HT1080 (cell line): ENCODE measurements at places on chromosomes 1 and 21. TPM values are rescaled to one million over a fixed set of nuclear protein-coding genes. Genes with fewer than 3 reads are reported as not detected.

TRPM2 gene
- total RNA-seq: 0.40 and 1.4 TPM in 2 replicates

PAQR6 gene
- total RNA-seq: 0.40 and 0.47 TPM in 2 replicates

DNA sequence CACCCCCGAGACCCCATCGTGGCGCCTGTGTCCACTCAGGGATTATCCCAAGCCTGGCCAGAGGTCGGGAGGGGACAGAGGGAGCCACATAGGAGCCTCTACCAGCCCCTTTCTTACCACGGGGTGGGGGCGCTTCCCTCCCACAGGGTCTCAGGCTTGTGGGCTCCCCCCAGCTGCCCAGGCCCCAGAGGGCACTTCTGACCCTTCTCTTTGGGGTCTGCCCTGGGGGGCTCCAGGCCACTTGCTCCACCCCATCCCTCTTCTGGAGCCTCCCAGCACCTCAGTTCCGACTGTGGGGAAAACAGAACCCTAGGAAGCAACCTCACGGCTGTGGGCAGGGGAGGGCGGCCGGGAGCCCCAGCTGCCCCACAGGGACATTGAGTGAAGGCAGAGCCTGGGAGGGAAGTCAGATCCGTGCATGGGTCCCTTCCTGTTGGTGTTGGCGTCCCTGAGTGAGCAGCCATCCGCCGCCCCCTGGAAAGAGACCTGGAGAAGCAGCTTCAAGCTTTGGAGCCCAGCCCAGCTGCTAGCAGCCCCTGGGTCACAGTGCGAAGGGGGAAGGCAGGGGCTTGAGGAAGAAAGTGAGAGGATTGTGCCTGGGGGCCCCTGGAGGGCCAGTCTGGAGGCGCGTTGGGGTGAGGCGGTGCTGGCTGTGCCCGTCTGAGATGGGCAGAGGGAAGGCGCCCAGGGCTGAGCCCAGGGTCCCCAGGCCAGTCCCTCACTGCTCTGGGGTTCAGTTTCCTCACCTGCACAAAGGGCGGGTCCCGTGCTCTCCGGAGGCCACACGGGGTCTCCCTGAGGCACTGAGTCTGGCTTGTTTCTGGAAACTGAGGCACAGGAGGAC is 22.1 kb downstream of the RRP1 start:
- no peak for DNase-seq

GRCh38 chr1:184310157-184310819 is 76.5 kb upstream of the C1orf21 start:
- DNase-seq: no peak

GRCh38 chr21:35057428-35057827 is 8.3 kb upstream of the RUNX1 start:
- no peak for DNase-seq

GRCh38 chr21:44898011-44898488 is 22.6 kb downstream of the ITGB2 start:
- no peak for DNase-seq

GRCh38 chr1:22207511-22208267 is 64.8 kb upstream of the WNT4 start:
- DNase-seq: no peak
